Activated naive CD4-positive, alpha-beta T cell treated with anti-CD3 and anti-CD28 coated beads, Interleukin-2, amount 50 U/mL, for 16 hours (primary cell): ENCODE measurements at places on chromosomes 7 and 10.

DNA sequence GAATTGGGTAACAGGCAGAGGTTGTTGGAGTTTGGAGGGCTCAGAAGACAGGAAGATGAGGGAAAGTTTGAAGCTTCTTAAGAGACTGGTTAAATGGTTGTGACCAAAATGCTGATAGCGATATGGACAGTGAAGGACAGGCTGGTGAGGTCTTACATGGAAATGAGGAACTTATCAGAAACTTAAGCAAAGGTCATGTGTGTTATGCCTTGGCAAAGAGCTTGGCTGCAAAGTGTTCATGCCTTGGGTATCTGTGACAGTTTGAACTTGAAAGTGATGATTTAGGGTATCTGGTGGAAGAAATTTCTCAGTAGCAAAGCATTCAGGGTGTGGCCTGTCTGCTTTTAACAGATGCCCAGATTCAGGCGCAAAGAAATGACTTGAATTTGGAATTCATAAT is 64.5 kb upstream of the EEPD1 start:
- DNase-seq = no peak

- peak; percentile 61 for DNase-seq
Observed at GRCh38 chr7:114865564-114865963, 56.3 kb upstream of the MDFIC start.

DNA sequence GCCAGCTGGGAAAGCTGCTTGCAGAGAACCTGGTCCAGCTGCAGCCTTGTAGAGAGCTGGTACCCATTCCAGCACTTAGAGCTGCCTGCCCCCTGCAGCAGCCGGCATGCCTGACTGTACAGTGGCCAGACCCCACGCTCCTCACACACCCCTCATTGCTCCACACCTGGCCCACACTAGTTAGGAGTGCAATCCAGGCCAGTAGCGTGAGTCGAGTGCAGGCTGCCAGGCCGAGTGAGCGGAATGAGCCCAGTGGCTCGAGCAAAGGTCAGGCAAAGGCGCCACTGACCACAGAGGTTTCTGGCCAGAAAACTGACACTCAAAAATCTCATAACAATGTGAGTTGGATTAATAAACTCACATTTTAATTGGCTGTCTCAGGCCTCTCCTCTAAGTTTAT is 921.7 kb upstream of the KCND2 start:
- DNase-seq = no peak

DNA sequence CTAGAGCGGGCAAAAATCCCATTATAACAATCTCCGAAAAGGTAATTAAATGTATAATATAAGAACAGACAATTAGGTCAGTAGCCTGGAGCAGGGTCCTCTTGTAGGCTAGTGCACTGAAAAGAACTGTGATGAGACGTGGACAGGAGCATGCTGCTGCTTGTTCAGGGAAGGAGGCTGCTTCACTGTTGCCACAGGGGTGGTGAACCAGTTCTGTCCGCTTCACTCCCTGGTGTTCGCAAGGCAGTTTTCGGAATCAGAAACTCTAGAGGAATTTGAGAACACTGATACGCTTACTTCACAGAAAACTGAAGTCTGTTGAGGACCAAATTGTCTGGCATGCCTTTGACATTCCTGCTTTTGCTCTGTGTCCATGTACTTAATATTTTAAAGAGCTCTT is 17.4 kb downstream of the ZNRF2 start:
- no peak for DNase-seq
